ENCODE measurements at places on chromosomes 2 and 18.

- no peak for DNase-seq
Observed at GRCh38 chr2:120602251-120602650, 133.4 kb upstream of the GLI2 start.

DNA sequence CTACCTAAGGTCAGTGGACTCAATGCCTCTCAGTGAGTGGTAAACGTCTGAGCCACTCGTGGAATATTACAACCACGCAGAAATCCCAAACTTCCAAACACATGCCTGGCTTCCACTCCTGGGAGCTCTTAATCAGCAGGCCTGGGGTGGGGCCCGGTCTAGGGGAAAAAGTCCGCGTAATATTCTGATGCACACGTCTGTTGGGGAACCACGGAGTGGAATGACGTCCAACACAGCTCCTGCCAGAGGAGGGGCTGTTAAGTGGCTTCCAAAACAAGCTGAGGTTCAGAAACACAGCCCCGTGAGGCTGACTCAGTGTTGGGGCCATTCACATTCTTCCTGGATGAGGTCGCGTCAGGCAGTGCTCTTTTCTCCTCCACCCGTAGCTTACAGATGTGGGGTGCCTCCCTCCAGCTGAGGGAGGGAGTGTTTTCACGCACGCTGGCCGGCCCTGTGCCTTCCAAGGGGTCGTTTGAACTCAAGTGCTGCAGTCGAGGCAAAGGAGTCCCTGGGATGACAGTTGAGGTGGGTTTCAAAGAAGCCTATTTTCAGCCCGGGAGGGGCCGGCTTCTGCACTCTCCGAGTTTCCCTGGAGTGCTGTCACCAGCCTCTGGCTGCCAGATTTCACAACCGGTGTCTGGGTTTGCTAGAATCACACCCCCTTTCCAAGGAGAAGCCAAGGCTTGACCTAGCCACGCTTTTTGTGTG lies 73.1 kb downstream of the ACKR3 start:
- peak; percentile 32 for DNase-seq

DNA sequence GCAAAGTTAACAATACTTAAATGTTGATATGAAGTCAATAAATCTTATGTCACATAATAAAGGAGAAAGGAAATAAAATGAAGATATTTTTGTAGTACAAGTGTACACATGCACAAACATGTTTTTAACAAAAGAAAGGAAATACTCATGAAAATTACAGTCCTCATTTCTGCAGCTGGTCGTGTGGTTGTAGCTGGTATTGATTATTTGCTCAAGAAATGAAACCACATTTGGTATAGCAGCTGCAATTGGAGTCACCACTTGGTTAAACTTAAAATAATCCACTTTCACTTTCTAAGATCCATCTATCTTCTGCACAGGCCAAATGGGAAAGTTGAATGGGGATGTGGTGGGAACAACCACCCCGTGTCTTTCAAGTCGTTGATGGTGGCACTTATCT lies 580.5 kb upstream of the NRXN1 start:
- DNase-seq = no peak

DNA sequence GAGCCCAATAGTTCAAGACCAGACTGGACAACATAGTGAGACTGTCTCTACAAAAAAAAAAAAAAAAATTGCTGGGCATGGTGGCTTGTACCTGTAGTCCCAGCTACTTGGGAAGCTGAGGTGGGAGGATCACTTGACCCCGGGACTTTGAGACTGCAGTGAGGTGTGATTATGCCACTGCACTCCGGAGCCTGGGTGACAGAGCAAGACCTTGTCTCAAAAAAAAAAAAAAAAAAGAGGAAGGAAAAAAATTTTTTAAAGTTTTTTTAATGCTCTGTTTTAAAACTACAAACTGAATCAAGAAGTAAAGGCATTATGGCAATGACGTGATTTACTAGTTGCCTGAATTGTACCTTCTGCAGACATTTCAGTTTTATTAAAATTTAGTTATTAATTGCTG lies 54.5 kb upstream of the ZDBF2 start:
- no peak for DNase-seq

DNA sequence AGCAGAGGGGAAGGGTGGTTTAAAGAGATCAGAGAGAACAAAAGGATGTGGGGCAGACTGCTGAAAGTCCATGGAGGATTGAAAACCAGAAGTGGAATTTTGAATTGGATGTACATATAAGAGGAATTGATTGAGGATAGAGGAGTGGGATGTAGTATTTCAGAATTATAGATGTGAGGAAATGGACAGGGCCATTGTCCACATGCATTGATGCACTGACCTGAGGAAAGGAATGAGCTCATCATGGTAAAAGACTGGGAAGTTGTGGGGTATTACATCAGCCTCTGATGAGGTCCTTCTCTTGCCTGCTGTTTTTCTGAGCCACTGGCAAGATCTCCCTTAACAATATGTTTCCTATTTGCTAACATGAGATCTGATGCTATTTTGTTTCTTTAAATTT lies 365.7 kb upstream of the FANCL start:
- DNase-seq = no peak

- no peak for DNase-seq
Observed at GRCh38 chr2:134145519-134145918, 108.4 kb upstream of the MGAT5 start.

DNA sequence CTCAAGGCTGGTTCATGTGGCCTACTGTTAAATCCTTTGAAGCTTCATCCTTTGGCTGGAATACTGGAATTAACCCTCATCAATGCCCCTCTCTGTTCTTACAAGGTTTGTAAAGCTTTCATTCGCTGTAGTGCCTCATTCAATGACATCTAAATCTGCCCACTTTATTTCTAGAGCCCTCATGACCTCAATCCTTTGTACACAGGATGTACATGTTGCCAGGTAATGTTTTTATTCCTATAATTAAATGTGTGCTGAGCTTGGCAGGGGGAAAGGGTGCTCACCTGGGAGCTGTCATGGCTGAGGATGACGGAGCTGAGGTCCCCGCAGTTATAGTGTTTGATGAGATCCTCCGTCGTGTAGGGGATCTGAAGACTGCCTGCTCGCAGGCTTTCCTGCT lies 39.3 kb downstream of the TRABD2A start:
- no peak for DNase-seq

GRCh38 chr18:13611601-13612195 lies 114.7 kb downstream of the FAM210A start:
- peak; percentile 48 for DNase-seq

GRCh38 chr2:100234141-100234540 lies 88.2 kb downstream of the LONRF2 start:
- DNase-seq = no peak

DNA sequence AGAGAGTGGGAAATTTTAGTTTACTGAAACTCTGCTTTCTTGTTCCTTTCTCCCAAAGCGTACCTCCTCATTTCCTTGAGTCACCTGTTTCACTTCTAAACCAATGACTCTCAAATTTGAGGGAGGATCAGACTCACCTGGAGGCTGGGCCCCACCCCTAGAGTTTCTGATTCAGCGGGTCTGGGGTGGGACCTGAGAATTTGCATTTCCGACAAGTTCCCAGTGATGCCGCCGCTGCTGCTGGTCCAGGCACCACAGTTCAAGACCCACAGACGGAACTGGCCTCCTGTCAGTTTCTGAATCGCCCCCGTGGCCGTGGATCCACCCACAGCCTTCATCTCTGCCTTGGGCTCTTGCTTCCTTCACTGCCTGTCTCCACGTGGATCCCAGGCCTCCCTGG lies 44.9 kb upstream of the PELI1 start:
- DNase-seq = no peak

GRCh38 chr2:176585791-176586190 lies 316.5 kb downstream of the MTX2 start:
- no peak for DNase-seq

- DNase-seq = no peak
Observed at GRCh38 chr18:31244771-31245394, 73.1 kb upstream of the DSG1 start.

DNA sequence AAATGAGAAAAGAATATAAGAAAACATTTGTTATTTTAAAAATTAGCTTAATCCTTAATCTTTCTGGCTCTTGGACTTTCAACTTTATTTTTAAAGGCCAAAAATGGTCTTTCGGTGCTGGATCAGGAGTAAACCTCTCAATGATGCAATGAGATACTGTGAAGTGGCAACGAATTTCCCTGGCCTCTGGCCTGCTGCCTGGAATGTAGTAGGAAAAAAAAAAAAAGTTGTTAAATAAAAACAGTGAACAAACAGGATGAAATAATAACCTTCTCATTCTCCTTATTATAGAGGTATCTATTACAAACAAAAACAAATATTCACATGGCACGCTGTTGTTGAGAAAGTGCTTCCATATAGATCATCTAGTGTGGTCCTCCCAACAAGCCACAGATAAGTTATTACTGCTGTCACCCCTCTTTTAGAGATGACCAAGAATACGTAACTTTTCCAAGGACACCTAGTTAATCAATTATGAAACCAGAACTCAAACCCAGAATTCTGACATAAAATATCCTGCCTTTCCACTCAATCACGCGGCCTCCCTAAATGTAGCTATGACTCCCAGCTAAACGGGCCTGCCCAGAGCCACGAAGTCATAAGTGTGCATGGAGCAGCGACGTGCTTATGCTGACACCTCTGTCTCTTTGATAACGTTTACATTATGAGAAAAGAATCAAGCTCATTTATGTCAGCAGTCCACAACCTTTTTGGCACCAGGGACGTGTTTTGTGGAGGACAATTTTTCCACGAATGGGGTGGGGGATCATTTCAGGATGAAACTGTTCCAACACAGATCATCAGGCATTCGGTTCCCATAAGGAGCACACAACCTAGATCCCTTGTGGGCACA lies 170.9 kb downstream of the BCL2 start:
- DNase-seq = no peak

DNA sequence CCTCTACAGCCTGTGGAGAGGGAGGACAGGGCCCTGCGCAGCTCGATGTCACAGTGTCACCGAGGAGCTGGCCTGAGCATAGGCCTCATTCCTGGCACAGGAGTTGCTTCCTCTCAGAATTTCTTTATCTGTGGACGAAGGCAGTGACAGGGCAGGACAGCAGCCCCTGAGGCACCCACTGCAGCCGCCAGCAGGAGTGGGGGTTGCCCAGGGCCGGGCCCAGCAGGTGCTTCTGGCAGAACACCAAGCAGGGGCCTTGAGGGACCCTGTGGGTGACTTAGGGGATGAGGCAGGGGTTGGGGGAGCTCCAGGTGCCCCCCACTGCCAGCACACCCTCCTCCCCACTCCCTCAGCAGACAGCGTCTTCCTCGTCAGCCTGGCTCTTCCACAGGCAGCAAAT lies 290.0 kb downstream of the PHLPP1 start:
- no peak for DNase-seq

- DNase-seq = no peak
Observed at GRCh38 chr2:138496096-138496651, 5.4 kb upstream of the SPOPL start.

DNA sequence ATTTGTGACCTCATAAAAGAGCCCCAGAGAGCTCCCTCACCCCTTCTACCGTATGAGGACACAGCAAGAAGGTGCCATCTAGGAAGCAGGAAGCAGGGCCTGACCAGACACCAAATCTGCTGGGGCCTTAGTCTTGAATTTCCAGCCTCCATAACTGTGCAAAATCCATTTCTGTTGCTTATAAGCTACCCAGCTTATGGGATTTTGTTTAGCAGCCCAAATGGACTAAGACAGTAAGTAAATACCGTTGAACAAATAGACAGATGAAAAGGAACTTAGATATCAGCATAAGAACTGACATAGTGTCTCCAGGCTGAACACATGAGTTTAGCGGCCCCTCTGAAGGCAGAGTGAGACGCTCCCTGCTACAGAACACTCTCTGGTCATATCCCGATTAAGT lies 130.9 kb downstream of the UXS1 start:
- DNase-seq = no peak

DNA sequence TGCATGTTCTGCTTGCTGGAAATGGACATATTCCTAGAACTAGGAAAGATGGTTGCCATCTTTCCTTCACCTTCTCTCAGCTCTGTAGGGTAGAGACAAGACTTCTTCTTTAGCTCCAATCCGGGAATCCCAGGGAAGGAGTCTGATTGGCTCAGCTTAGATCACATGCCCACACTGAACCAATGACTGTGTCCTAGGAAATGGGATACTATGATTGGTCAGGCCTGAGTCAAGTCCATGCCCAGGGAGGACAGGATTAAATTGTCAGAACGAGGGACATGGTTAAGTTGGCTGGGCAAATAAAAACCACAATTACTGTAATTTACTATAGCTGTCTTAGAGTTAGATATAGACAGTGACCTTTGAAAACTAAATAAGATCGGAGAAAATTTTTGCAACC lies 31.4 kb downstream of the SEMA4F start:
- DNase-seq = no peak

DNA sequence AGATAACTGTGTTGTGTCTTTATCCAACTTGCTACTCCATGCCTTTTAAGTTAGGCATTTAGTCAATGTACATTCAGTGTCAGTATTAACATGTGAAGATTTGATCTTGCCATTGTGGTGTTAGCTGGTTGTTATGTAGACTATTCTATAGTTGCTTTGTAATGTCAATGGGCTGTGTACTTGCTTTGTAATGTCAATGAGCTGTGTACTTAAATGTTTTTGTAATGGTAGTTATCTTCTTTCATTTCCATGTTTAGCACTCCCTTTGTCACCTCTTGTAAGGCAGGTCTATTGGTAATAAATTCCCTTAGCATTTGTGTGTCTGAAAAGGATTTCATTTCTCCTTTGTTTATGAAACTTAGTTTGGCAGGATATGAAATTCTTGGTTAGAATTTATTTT lies 53.4 kb downstream of the MC4R start:
- no peak for DNase-seq

- peak; percentile 60 for DNase-seq
Observed at GRCh38 chr2:228181098-228182019, at the start of gene SPHKAP. SPHKAP (minus strand) TSS chr2:228181687; CDS start chr2:228181598, 89 bp downstream.

DNA sequence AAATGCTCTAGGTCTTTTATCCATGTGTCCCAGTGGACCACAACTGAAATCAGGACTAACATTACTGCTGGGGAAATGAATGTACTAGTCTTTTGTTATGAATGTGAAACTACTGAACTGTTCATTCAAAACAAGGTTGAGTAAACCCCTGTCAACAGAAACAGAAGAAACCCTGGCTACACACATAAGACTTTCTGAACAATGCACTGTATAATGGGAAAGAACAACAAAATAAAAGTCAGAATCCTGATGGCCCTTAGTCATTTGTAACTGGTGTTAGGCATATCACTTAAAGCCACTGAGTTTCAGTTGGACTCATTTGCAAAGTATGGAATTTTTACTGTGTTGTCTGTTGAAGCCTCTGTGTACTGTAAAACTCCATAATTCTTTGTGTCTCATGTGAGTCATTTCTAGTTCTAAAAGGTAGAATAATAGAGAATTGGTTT lies 77.0 kb upstream of the UBXN4 start:
- DNase-seq = no peak

GRCh38 chr2:167987026-167987425 lies 260.4 kb downstream of the STK39 start:
- no peak for DNase-seq

Measured in ecto neural progenitor cell (in vitro differentiated cells).